ENCODE measurements at places on chromosomes 13 and 19.

GRCh38 chr13:51729866-51730553 lies 74.0 kb downstream of the DHRS12 start:
- no peak for DNase-seq

- DNase-seq = no peak
These were observed 109.5 kb downstream of the DNAJC15 start for GRCh38 chr13:43132911-43133310.

DNA sequence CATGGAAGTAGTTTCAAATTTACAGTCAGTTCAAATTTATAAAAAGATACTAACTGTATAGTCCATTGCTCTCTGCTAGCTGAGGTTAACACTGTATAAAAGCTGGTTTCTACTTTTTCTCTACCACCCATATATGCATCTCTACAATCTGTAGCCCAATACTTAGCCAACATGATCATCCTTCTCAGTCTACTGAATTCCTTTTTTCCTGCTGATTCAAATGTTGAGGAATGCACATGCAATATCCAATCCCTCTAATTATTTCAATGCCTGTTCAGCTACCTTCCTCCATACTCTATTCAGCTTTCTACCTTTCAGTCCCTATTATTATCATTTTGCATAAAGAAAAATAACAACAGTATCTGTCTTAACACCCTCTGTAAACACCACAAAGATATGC lies 15.6 kb downstream of the KPNA3 start:
- DNase-seq = no peak

DNA sequence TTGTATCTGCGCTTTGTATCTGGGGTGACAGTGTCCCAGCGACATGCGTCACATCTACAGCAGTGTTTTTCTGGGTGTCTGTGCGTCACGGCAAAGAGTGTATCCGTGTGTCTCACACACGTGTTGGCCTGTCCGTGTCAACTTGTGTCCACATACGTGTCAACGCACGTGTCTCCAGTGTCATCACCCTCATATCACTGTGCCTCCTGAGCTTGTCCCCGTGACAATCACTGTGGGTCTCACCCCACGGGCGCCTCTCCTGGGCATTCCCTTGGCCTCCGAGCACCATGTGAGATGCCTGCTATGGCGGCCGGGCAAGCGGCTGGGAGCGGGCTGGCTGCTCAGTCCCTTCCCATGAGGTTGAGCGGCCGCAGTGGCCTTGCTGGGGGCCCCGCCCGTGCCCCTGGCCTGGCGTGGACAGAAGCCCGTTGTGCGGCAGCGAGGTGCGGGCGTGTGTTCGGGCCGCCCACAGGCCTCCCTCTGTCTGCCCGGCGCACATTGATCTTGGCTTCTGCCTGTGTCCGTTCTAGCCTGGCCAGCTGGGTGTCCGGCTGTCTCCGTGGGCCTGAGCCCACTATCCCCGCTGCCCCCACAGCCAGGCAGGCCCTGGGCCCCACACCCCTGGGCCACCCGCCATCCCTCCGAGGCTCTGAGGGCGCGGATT lies 6.4 kb downstream of the NFIX start:
- DNase-seq = no peak

GRCh38 chr13:85993567-85993966 lies 194.3 kb upstream of the SLITRK6 start:
- no peak for DNase-seq

GRCh38 chr19:2533686-2534422 lies 57.9 kb downstream of the GADD45B start:
- DNase-seq = no peak

DNA sequence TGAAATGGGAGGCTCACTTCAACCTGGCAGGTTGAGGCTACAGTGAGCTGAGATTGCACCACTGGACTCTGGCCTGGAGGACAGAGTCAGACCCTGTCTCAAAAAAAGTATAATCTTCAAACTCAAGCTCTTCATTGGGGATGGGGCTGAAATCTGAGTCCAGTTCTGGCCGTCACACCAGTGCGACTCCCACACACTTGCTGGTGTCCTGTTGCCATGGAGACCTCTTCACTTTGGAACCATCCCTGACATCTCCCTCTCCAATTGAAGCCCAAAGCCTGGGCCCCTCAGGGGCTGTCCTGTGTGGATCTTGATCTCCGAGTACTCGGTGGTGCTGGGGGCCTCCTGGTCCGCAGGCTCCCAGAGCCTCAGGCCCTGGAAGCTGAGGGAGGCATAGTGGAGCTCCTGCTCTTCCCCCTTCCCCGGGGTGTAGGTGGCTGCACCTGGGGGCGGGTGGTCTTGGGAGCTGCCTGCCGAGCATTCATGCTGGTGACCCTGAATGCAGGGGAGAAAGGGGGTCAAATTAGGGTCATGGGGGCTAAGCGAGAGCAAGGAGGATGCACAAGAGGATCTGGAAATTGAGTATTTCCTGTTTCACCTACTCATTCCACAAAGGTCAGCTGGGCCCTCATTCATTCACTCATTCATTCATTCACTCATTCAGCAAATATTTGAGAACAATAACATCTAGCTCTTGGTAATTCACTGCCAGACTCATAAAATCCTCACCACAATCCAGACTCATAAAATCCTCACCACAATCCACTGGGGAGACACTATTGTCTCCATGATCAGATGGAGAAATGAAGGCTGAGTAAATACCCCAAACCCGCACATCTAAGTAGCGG lies 11.0 kb downstream of the SIGLEC11 start:
- no peak for DNase-seq
